ENCODE measurements at places on chromosomes 4 and X.

- DNase-seq = no peak
Observed at GRCh38 chr4:105951198-105951597, 55.9 kb downstream of the NPNT start.

DNA sequence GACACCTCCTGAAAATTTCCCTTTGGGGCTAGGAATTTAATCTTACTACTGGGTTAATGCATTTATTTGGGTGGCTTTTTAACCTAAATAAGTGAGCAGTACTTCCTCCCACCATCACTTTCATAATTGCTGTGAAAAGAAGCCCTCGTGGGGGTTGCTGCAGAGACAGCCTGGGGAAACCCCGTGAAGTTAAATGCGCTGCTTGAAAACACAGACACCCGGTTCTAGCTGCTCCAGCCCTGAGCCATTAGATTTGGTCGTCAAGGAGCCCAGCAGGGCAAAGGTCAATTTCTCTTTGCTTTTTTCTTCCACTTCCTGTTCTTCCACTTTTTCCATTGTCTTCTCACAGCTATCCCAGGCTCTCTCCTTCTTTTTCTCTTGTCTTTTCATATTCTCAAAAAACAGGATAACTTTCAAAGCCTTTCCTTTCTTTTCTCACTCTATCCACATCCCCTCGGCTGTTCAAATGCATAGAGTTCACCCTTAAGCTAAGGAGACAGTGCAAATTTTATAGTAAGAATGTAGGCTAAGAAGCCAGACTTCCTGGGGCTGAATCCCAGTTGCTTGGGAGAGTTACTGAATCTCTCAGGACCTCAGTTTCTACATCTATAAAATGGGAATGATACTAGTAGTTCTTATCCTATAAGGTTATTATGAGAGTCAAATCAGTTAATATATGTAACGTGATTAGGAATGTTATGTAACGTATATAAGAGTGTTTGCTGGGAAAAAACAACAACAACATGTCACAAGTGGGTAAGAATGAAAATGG lies 91.5 kb upstream of the ZNF827 start:
- no peak for DNase-seq

DNA sequence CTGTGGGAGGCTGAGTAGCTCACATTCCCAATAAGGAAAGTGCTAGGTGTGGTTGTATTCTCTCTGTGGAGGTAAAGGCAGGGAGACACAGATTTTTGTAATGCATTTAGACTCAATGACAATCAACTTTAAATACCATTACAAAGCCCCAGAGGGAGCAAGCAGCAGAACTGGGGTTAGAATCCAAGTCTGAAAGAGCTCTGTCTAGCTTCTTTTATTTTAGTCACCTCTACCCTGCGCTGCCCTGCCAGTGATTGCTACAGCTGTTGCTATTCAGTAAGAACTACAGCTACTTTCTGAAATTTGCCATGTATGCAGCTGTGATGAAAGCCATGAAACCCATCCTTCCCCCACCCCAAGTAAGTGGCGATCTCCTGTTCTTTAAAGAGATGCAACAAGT lies 22.5 kb downstream of the SLC39A8 start:
- no peak for DNase-seq

DNA sequence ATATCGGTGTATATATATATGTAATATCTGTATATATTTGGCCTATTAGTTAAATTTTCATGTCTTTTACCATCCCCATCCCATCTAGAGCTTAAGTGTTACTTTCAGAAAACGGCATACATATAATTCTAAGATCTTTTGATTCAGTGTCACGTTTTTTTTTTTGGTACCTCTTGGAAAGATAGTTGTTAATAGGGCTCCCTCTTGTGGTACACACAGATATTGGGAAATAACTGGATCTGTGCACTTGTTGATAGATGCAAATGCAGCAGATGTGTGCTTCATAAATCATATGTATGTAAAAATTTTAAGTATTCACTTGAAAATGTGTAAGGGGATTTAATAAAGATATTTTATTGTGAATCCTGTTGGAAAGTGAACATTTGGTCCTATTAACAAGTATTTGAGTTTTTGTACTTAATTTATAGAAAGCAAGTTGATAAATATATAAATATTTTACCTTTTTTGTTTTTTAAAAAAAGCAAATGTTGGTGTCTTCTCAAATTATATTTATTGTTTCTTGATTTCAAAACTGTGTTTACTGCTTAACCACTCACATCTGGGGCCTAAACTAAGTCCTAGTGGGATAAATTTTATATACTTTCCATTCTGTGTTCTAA lies 74.7 kb downstream of the PAQR3 start:
- DNase-seq = no peak

DNA sequence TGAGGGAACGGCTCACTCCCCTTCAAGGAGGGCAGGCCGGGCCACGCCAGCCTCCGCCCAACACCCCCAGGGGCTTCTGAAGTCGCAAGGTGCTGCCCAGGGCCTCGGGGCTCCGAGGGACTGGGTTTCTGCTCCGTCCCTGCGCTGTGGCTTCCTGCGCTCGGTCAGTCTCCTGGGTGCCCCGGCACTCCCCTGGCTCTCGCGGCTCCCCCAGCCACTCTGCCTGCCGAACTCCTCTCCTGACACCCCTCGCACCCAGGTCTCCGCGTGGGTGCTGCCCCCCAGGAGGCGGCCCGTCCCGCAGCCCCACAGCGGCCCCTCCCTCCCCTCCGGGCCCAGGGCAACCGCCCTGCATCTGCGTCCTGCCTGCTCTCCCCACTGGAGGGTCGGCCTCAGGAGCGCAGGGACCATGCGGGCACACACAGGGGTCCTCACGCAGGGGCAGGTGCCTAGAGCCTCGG lies 151.9 kb downstream of the AFAP1 start:
- DNase-seq = no peak

DNA sequence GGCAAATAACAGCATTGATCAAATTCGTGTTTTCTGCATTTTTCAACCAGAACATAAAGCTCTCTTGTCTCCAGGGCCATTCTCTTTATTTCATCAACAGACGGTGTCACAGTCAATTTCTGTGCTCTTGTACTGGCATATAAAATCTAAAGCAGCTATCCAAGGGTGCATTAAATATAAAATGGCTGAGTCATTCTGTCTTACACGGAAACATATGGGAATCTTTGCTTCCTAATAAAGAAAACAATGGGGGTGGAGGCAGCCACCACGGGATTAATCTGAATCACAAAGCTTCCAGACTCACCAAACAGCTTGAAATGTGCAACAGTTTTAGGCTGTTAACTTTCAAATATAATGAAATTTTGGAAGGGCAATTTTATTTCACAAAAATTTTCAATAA lies 132.6 kb downstream of the IL15 start:
- no peak for DNase-seq

- no peak for DNase-seq
Observed at GRCh38 chr4:133147921-133148689, 989 bp upstream of the PCDH10 start.

DNA sequence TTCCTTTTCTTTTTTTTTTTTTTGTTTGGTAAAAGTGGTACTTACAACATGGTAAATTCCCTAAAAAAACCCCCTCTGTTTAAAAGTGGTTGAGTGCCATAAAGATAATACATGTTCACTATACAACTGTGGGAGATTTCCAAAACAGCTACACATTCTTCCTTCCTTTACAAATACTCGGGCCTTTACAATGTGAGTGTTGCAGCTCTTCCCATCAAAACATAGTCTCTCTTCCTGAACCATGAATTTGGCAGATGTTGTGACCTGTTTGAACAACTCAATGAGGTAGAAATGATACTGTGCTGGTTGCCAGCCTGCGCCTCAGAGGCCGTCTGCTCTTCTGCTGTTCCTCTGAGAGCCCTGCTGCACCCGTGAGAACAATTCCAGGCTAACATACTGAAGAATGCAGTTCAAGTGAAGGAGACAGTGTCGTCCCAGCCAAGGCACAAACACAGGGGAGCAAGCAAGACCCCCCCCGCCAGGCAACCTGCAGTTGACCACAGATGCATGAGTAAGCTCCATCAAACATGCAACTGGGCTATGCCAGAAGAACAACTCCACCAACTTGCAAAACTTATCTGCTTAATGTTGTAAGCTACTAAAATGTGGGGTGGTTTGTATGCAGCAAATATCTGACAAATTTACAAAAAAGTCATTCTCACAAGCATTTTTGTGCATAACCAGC lies 645.0 kb downstream of the PCDH7 start:
- DNase-seq = no peak

- no peak for DNase-seq
Observed at GRCh38 chrX:55709735-55710134, 7.8 kb upstream of the RRAGB start.

- no peak for DNase-seq
Observed at GRCh38 chrX:40945361-40945713, 139.9 kb upstream of the USP9X start.

- no peak for DNase-seq
Observed at GRCh38 chrX:21528076-21528475, 130.1 kb downstream of the KLHL34 start.

- no peak for DNase-seq
Observed at GRCh38 chrX:7163146-7163677, 15.3 kb upstream of the PUDP start.

DNA sequence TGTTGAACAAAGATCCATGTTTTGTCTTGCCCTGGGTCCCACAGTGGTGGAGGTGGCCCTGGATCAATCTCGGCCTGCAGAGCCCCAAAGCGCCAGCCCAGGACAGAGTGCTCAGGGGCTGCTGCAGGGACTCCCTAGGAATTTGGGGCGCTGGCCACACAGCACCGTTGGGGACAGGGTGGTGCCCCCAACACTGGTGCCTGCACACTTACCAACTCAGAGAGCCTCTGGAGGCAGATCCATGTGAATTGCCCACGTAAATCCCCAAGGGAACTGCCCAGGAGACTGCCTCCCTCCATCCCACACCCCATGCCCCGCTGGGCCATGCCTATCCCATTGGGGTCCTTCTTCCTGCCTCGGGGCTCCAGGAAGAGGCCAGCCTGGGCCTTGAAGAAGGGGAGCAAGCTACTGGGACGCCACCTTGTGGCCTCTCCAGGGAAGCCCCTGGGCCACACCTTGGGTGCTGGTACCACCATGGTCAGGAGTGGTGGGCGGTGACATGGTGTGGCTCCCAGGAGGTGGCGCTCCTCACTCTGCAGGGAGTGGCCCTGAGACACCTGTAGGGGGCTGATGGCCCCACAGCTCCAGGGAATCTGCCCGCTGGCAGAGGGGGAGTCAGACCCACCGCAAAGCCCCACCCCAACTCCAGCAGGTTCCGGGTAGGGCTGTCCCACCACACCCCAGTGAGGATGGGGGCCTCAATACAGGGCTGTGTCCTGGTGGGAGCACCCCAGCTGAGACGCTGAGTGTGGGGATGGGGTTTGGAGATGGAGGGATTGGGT lies 22.8 kb downstream of the CFAP99 start:
- DNase-seq = no peak

DNA sequence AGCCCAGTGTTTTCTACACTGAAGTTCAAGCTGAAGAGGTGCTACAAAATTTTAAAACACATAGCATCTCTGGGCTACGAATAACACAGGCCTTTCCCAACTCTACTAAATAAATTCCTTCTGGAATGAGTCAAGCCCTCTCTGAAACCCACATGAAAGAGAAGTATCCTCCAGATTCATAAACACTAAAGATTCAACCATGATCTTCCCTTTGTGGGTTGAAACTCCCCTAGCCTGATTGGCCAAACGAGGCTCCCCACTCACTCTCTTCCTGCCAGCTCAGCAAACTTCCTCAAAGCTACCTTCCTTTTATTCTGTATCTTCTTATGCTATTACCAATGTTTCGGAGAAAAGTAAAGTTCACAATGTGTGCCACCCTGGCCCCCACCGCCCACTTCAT lies 95.4 kb downstream of the NKX6-1 start:
- no peak for DNase-seq

- DNase-seq = no peak
Observed at GRCh38 chr4:151143162-151143561, 43.7 kb downstream of the RPS3A start.

DNA sequence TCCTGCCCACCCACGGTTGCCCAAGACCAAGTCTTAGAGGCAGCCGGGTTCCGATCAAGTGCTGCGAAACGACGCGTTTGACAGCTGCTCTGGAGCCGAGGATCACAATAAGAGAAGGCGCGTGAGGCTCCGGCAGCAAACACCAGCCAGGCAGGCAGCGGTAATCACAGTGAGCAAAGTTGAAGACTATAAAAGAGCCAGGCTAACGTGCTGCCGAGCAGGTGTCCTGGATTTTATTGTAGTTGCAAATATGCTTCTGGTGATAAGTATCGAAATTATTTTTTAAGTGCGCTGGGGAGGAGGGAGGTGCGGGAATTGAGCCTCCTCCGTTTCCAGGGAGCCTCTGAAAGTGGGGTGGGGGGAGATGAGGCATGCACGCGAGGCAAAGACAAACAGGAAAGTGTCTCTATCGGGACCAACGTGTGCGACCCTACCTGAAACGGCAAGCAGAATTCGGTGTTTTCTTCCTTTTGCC lies 590 bp downstream of the GABRA2 start:
- no peak for DNase-seq

DNA sequence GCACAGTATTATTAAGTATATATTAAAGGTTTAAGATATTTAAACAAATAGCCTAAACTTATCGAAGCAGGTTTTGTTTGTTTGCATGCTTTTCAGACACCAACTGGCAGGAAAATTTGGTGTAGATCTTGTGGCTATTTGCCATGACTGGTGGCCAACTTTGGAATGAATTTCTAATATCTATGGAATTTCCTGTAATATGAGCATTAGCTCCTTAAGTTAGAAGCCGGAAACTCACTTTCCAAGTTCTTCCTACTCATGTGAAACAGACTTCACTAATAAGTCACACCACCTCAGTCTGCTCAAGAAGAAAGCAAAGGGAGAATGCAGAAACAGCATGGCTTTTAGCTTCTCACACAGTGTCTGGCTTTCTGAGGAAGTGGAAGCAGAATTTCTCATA lies 563.9 kb downstream of the GRXCR1 start:
- no peak for DNase-seq

DNA sequence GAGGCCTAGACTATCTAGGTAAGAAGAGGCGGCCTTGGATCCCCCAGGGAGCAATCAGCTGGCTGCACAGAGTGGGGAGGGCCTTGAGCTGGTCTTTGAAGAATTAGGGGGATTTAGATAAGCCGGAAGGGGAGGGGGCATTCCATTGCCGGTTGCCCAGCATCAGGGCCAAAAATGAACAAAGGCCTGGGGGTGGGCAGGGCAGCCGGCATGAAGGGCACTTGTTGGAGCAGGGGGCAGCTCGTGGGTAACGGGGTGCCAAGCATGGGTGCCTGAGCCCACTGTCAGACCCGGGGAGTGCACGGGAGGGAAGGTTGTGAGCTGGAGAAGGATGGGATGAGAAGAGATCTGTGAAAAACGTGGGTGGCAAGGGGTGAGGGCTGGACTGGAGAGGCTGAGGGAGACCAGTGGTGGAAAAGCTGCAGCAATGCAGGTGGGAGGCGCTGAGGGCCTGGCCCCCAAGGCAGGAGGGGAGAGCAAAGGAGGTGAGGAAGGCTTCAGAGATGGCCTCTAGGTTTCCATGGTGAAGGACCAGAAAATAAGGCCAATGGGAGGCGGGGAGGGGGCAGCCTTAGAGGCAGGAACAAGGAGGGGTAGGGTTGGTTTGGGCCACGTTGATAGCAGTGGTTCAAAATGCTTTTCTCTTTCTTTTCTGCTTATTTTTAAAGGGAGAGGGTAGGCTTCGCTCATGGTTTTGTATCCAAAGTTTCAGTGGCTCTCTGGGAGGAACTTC lies 8.6 kb downstream of the KLF3 start:
- DNase-seq = no peak

Data from stimulated activated CD8-positive, alpha-beta memory T cell treated with anti-CD3 and anti-CD28 coated beads, Interleukin-4, amount 100 ng/mL, for 1 hour (primary cell).